ENCODE measurements at places on chromosomes 4 and X.

- no peak for ATAC-seq
Measured at GRCh38 chr4:57661517-57662090, 551.4 kb upstream of the IGFBP7 start.

DNA sequence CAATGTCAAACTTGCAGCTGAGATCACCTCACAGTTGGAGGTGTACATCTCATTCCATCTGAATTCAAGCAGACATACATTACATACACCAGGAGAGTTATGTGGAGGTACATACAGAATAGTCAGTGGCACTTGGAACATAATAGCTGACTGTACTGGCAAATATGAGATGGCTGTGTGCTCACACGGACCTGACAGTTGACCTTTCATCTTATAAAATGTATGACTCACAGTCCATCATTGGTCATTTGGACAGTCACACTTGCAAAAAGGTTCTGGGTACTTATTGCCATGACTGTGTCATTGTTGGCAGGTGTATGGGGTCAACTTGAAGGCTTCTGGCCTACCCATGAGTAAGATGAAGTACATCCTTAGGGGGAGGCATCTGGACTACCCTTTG lies 88.6 kb upstream of the WDR1 start:
- ATAC-seq = no peak

DNA sequence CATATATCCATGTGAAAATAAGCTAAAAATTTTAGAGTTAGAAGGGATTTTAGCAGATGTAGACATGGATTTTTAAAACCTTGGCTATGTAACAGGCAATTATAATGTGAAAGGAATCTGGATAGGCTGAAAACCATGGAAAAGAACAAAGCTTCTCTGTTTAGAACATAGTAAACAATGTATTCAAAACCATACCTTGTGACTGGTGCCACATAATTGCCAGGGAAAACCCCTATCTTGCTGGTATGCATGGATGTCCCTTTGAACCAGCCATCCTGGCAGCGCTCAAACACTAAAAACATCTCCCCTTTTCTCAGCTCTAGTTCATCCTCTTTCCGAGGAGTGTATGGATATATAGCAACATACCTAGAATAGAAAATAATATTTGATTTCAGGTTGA lies 110.6 kb upstream of the CBR4 start:
- ATAC-seq = no peak

- peak; percentile 78 for ATAC-seq
Measured at GRCh38 chr4:84582302-84582987, 482 bp upstream of the CDS1 start.

DNA sequence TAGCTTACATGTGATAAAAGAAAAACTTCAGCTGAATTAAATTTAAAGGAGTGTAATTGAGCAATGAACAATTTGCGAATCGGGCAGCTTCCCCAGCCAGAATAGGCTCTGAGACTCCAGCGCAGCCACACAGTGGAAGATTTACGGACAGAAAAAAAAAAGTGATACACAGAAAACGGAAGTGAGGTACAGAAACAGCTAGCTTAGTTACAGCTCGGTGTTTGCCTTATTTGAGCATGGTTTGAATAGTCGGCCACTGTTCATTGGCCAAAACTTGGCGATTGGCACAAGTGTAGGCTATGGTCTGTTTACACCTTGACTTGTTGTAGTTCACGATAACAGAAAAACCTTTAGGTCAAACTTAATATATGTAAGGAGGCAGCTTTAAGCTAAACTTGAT lies 16.7 kb upstream of the SUPT20HL1 start:
- peak; percentile 43 for ATAC-seq

- ATAC-seq = no peak
Measured at GRCh38 chrX:94089149-94089548, 415.1 kb downstream of the FAM133A start.

DNA sequence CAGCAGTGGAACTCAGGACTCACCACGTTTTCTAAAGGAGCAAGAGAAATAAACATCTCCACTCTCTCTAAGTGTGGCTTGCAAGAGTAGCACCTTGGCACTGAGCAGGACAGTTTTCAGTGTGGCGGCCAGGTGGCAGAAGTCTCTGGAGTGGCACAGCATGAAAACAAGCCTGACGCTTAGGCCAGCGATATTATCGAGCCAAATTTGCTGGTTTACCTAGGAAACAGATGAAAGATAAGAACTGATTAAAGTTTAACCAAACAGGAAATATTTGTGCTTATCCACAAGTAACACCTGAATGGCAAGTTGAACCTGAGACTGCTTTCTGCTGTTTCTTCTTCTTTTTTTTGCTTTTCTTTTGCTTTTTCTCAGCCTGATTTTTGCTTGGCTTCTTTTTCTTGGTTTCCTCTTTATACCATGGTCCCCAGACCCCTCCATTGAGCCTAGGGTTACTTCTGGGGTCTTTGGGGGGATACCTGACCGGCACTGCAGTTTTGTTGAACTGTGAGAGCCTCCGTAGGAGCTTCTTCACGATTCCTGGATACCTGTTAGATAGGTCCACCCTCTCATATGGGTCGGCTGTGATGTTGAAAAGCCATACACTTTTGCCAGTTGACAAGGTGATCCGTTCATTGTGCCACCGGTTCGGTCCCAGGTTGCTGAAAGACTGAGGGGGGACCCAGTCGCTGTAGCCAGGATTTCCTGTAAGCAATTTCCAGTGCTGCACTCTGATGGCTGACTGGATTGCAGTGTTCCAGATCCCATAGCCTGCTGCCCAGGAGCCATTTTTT lies 77.3 kb downstream of the ARSJ start:
- ATAC-seq = peak; percentile 72

- ATAC-seq = no peak
Measured at GRCh38 chrX:135087867-135088266, 32.5 kb downstream of the ETDB start.

- ATAC-seq = no peak
Measured at GRCh38 chr4:79679859-79680258, 271.8 kb upstream of the GK2 start.

DNA sequence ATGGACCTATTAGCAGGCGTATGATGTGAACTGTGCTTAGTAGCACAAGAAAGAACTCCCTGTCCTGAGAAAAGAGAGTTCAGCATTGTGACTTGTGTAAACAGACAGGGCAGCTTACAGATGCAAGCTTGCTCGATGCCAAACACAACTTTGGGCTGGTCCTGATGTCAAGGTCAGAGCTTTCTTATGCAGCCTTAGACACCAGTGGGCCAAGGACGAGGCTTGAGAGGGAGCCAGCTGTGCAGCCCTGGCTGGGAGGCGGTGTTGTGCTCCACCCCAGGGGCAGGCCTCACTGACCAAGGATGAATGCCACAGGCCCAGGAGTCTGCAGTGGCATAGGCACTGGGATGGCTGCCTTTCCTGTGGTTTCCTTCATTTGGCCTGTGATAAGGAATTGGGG lies 35.4 kb downstream of the JADE1 start:
- no peak for ATAC-seq
